ENCODE measurements at places on chromosomes 1 and 21.
A peak's percentile ranks its signal among the peaks of the same experiment; 100 is the strongest.

GRCh38 chr1:210527091-210527490 lies 198.4 kb downstream of the HHAT start:
- DNase-seq, result no peak

DNA sequence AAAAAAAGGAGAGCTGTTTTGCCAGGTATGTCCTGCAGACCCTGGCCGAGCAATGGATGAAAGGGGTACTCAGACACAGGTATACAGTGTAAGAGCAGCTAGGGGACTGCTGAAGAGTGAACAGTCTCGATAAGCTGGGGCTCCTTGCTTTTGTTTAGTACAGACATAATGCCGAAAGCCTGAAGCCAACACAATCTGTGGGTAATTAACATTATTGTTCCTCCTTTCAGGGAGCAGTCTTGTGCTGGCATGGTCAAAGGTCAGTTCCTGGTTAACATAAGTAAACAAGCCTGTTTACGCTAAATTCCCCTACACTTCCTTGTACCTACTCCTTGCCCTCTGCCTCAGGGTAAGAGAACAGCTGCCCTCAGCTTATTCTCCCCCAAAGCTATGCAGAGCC lies 272.3 kb upstream of the ST6GALNAC5 start:
- DNase-seq, result no peak

DNA sequence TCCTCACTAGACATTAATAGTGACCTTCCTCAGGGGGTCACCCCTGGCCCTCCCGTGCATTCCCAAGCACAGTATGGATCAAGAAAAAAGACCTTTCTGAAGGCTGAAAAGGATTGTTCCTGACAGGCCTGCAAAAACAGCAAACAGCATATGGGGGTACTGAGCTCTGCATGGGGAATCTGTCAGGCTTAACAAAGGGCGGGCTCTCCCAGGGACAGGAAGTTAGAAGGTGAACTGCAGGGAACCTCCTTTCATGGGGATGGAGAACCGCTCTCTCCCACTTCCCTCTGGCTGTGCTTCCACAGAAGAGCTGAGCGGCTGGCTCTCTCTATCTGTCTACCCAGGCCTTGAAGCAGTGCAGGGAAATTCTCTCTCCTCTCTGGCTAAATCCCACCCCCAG lies 91.7 kb downstream of the DTL start:
- no peak for DNase-seq

DNA sequence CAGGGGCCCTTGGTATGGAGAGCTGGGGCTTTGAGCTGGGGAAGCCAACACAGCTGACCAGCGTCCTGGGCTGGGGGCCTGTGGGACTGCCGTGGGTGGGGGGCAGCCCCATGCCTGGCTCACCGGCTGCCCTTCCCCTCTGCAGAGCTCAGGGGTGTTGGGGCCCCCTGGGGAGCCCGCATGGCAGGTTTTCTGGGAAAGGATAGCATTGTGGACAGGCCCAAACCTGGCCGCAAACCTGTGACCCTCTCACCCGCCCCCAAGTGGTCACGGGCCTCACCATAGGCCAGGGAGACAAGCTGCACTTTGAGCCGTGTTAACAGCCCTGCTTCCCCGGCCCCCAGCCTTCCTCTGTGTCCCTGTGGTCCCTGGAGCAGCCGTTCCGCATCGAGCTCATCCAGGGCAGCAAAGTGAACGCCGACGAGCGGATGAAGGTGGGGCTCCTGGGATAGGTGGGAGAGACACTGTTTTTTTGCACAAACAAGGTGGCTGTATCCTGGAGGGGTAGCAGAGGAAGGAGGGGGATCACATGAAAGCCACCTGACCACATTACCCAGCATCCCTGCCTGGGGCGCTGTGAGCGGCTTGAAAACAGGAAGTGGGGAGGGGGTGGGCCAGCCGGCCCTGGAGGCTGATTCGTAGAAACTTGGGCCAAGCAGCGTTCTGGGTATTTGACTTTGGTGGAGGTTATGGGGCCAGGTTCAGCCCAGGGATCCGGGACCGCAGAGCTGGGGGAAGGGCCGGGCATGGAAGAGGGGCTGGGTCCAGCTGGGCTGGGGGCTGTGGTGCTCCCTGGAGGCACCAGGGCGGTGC lies 65.9 kb downstream of the PIK3CD start:
- peak; percentile 71 for DNase-seq

DNA sequence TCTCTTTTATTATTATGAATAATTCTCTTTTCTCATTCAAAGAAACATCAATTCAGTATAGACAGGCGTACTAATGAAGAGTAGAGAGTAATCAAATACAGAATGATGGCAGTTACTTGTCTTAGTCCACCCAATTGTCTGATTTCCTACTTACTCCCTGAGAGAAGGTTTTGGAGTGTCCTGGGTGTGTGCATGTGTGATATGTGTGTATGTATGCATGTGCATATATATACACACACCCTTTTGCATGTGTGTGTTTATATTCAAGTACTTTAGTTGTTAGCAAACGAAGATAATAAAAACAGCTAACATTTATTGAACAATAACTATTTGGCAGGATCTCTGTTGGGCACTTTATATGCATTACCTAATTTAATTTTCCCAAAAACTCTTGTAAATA lies 63.2 kb upstream of the CCDC190 start:
- no peak for DNase-seq

DNA sequence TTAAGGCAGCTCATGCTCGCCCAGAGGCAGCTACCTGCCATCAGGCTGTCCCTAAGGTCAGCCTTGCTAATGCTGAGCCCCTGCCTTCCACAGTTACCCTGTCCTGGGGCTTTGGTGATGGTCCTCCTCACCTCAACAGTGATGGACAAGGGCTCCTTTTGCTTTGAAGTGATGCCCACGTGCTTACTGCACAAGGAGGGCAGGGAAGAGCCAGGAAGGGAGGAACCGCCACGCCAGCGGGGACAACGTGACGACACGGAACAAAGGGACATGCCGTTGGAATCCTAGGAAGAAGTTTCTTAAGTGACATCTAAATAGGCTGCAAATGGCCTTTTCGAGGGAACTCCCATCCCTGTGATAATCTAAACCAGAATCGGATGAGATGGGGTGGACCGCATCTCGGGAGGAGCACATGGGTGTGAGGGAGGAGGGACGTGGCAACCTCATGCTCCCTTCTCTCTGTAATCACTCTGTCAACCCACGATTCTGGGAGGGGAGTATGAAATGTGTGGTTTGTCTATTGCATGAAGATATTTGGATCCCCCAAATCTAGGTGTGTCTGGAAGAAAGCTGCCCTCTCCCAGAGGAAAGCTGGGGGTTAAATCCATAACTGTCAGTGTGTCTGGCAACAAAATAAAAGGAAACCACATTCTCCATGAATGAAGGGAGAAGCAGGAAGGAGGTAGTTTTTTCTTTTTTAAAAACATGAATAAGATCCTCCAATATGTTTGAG lies 110.9 kb upstream of the IRF2BP2 start:
- DNase-seq, result no peak

GRCh38 chr1:46489638-46490405 lies at the start of gene DMBX1:
Gene DMBX1 (plus strand): TSS chr1:46489836. CDS start chr1:46507011, 17,175 bp downstream.
- no peak for DNase-seq

- no peak for DNase-seq
These were observed 122.5 kb upstream of the ZBTB40 start for GRCh38 chr1:22329148-22329515.

DNA sequence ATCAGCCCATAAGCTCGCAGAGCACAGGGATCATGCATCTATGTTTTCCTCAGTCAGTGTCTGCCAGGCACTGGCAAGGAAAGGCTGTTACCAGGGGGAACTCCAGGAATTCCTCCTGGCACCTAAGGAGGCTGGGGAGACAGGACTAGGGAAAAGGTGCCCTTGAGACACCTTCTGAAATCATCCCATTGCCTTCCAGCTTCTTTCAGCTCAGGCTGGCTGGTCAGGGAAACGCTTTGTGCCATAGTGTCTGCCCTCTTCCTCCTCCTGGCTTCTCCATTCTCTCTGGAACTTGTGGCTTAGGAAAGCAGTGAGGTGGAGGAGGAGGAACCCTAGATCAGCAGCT lies 13.8 kb downstream of the LMNA start:
- DNase-seq, result no peak

- DNase-seq, result no peak
These were observed 16.4 kb downstream of the PLPP3 start for GRCh38 chr1:56562891-56563452.

DNA sequence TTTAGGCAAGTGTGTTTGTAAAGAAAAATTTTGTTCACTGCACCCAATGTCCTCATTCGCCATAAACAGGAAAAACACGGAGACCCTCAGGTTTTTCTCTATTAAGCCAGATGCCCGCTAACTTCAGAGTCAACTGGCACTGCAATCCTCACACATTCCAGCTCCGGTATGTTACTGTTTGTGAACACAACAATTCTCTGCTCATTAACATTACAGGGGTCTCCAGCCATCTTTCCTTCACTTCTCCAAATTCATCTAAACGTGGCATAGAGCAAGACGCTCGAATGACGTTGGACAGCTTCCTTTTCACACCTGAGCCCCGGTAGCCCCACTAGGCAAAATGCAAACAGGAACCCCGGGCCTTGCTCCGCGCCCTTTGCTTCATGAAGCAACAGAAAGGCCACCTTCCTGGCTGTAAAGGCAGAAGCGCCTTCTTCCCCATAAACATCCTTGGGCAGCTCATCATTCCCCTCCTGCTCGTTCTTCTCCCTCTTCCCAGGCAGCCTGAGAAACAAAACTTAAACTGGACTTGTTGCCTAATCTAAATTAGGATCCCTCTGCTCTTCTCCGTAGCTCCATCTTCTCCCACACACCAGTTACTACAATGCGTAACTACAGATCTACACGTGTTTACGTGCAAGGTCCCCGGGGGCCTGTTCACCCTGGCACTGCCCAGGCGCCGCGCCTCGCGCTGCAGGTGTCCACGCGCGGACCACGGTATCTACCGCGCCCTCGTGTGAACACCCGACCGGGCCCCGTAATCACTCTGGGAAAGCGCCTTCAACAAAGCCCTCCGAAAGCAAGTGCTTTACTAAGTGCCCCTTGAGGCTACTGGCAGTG lies 1.2 kb downstream of the LBR start:
- no peak for DNase-seq

DNA sequence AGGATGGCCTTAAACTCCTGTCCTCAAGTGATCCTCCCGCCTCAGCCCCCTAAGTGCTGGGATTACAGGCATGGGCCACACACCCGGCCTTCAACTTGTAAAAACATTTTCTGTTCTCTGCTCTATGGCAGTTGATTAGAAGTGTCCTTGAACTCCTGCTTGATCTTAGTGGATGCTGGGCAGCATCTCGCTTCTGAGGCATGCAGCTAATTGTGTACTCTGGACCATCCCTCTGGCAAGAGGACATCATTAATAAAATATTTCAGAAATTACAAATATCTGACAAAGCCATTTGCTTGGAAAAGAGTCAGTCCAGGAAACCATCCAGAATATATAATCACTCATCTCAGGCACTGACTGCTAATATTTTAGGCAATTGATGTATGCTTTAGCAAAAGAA lies 8.1 kb downstream of the NGF start:
- DNase-seq, result no peak

DNA sequence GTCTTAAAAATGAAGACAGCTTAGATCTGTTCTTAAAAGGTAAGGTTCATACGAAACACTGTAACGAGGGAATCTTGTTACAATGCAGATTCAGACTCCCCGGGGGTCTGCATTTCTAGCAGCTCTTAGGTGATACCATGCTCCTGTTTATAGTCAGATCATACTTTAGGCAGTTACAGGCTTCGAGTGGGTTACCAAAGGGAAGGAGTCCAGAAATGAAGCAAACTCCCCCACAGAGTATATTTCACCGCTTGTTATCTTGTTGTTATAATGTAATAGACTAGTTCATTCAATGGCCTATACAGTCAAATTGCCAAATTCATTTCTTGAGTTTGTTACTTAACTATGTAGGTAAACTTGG lies 601.1 kb downstream of the USP25 start:
- no peak for DNase-seq

DNA sequence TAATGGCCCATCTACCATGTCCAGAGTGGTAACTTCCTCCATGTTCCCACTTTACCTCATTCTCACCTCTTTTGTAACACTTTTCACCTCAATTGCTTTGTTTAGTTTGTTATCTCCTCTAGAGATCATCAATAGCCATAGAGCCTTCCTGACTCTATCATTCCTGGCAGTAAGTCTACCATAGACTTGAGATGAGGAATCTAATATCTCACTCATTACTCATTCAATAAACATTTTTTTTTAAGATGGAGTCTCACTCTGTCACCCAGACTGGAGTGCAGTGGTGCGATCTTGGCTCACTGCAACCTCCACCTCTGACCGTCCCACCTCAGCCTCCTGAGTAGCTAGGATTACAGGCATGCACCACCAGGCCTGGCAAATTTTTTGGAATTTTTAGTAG lies 7.1 kb downstream of the NMNAT2 start:
- no peak for DNase-seq

GRCh38 chr1:153617663-153618062 lies 1.5 kb upstream of the S100A14 start:
- DNase-seq, result no peak

DNA sequence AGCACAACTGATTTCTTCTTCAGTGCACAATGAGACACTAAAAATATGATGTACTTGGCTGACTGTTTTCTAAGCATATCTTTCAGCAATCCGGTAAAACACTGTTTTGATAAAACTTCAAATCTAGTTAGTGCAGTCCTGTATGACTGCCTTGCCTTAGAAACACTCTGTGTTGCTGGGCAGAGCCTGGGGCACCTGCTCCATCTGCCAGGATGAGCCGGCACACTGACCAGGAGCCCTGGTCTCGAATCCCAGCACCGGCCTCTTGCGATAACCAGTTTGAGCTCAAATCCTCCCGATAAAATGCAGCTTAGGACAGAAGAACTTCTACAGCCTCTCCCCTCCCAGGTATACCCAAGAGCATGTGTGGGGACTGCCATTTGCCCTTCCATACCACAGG lies 199.5 kb downstream of the SIPA1L2 start:
- no peak for DNase-seq

GRCh38 chr1:228782662-228783417 lies 47.6 kb downstream of the RHOU start:
- no peak for DNase-seq

DNA sequence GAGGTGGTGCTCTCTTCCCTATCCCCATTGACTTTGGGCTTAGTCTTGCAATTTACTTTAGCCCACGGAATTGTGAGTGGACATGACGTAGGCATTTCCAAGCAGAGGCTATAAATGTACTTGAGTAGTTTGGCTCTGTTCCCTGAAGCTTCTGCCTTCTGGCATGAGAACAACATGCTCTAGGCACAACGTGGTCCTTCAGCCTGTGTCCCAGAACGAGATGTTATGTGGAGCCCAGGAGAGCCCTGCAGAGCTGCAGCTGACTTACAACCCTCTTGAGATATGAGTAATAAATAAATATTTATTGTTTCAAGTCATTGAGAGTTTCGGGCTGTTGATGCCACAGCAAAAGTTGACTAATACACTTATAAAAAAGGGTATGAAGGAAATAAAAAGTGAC lies 105.2 kb upstream of the HMGB4 start:
- DNase-seq, result no peak

- no peak for DNase-seq
These were observed 5.5 kb downstream of the ETV3 start for GRCh38 chr1:157132616-157133167.

GRCh38 chr1:247085310-247085709 lies 6.7 kb upstream of the ZNF670 start:
- DNase-seq, result no peak
